Psoas muscle (tissue), 8 donors: ENCODE measurements at places on chromosomes 12 and 14.

DNA sequence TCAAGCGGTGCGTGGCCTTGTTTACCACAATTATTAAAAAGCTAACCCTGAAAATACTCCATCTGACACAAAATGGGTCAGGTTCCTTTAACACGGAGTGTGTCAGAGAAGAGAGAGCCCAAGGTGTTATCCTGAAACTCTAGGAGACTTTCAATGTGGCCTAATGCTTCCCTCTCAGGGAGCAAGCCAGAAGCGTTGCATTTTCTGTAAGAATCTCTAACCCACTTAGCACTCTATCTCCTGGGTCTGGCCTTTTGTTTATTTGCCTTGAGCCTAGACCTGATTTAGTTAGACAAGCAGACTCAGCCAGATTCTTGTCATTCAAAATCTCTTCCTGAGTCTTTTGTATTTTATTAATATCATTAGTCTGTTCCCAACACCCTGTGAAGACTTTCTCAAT is 184.0 kb upstream of the SYT1 start:
- H3K36me3 ChIP-seq, result no peaks in the 10 kb centered on the region
- no peak overlapping the region for H3K4me3 ChIP-seq
- no peak for DNase-seq

- no peak overlapping the region for H3K27ac ChIP-seq
- no peaks in the 10 kb centered on the region for H3K27me3 ChIP-seq
- no peaks in the 10 kb centered on the region for H3K36me3 ChIP-seq
Observed at GRCh38 chr14:93343266-93343665, 3.7 kb upstream of the COX8C start.

GRCh38 chr12:106276032-106276740 is 26.3 kb upstream of the TCP11L2 start:
- H3K27ac ChIP-seq, result no peak overlapping the region
- H3K27me3 ChIP-seq, result no peaks in the 10 kb centered on the region
- H3K36me3 ChIP-seq, result no peaks in the 10 kb centered on the region

DNA sequence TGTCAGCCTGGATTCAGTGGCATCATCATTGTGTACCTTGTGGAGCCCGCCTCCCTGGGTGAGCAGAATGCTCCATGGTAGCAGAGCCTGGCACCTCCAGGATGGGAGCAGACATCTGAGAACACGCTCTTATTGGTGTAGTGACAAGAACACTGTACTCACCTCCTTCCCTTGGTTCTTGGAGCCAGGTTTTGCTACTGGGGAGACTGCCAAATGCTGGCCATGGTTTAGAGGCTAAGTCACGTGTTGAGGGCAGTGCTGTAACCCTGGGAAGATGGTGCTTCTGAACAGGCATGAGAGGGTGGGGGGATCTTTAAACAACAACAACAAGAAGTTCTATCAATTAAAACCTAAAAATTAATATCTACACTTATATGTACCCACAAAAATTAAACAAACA is 47.6 kb upstream of the ASPG start:
- H3K27ac ChIP-seq, result no peak overlapping the region
- H3K36me3 ChIP-seq, result no peaks in the 10 kb centered on the region
- no peak for DNase-seq
- H3K4me3 ChIP-seq, result no peak overlapping the region

GRCh38 chr12:63929426-63929825 is 84.9 kb downstream of the SRGAP1 start:
- H3K4me3 ChIP-seq, result no peak overlapping the region
- no peaks in the 10 kb centered on the region for H3K4me1 ChIP-seq
- DNase-seq, result no peak
- no peaks in the 10 kb centered on the region for H3K27me3 ChIP-seq

DNA sequence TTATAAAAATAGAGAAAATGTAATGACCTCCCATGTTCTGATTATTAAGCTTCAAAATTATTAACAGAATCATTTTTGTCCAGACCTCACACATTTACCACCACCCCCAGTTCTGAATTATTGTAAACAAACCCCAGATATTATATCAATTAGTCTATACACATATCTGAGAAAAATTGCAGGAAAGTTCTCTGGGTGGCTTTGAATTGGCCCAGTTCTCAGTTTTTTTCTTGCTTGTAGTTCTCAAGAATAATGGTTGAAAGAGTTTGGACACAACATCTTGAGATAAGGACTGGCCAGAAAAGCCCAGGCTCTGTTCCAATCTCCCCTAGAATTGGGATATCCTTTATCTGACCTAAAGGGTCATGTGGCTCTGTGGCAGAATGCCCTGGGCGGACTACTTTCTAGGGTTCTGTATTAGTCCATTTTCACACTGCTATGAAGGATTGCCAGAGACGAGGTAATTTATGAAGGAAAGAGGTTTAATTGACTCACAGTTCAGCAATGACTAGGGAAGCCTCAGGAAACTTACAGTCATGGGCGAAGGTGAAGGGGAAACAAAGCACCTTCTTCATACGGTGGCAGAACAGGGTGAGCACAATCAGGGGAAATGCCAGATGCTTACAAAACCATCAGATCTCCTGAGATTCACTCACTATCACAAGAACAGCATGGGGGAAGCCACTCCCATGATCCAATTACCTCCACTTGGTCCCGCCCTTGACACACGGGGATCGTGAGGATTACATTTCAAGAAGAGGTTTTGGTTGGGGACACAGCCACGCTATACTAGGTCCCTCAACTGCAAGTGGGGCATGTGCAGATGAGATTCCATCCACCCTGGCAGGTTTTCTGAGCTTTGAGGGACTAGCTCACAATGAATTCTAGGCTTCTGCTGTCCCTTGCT is 1504.6 kb upstream of the FLRT2 start:
- no peaks in the 10 kb centered on the region for H3K27me3 ChIP-seq
- H3K36me3 ChIP-seq, result no peaks in the 10 kb centered on the region
- DNase-seq, result peak; percentile 21
- no peak overlapping the region for H3K27ac ChIP-seq

GRCh38 chr12:21998295-21998694 is 47.7 kb upstream of the CMAS start:
- H3K27me3 ChIP-seq, result no peaks in the 10 kb centered on the region
- H3K27ac ChIP-seq, result no peak overlapping the region
- no peak overlapping the region for H3K4me3 ChIP-seq
- DNase-seq, result no peak
- H3K36me3 ChIP-seq, result no peaks in the 10 kb centered on the region

- no peaks in the 10 kb centered on the region for H3K4me1 ChIP-seq
- no peak for DNase-seq
- H3K27me3 ChIP-seq, result no peaks in the 10 kb centered on the region
- no peak overlapping the region for H3K4me3 ChIP-seq
Observed at GRCh38 chr14:32354716-32355115, 25.6 kb downstream of the AKAP6 start.

GRCh38 chr12:104567832-104568486 is 111.2 kb downstream of the CHST11 start:
- no peaks in the 10 kb centered on the region for H3K4me1 ChIP-seq
- no peak overlapping the region for H3K27ac ChIP-seq
- H3K36me3 ChIP-seq, result no peaks in the 10 kb centered on the region
- H3K4me3 ChIP-seq, result no peak overlapping the region
- DNase-seq, result no peak

DNA sequence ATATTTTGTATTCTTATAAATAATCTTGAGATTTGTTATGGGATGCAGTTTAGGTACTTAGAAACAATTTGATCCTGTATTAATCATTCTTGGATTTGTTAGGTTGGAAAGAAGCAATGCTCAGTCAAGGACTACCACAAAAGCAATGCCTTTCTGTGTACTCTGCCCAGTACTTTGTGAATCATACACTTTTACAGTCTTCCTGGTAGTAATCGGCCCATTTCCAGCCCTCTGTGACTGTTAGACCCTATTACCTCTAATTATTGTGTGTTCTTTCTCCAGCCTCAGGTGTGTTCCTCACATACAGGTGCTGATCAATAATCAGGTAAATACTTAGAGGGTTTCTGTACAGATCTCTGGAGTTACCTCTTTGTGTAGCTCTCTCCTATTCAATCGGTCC is 609.0 kb downstream of the KCNH5 start:
- H3K27ac ChIP-seq, result no peak overlapping the region
- H3K4me3 ChIP-seq, result no peak overlapping the region
- H3K4me1 ChIP-seq, result no peaks in the 10 kb centered on the region
- no peaks in the 10 kb centered on the region for H3K36me3 ChIP-seq

DNA sequence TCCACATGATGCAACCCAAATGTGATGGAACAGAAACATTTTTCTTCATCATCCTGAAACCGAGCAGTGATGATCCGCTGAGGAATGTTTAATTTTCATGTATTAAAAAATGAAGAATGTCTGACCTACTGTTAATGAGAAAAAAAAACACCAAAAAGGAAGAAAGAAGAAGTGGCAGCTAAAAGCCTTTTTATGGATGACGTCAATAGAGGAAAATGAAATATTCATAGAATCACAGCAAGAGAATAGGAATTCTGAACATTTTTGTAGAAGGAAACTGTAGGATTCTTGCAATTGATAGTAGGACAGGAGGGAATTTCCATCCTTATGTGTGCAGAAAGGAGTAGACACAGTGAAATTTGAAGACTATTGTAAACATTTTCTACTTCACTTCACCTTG is 112.9 kb downstream of the PRKCH start:
- no peaks in the 10 kb centered on the region for H3K27me3 ChIP-seq
- no peak overlapping the region for H3K4me3 ChIP-seq
- DNase-seq, result no peak
- no peak overlapping the region for H3K27ac ChIP-seq
- peaks cover 13% of the 10 kb centered on the region for H3K4me1 ChIP-seq

GRCh38 chr14:31059152-31059924 is 33.2 kb upstream of the STRN3 start:
- H3K4me1 ChIP-seq, result peaks cover 54% of the 10 kb centered on the region
- DNase-seq, result peak; percentile 67
- peak overlapping the region; percentile 83 for H3K27ac ChIP-seq
- H3K36me3 ChIP-seq, result no peaks in the 10 kb centered on the region
- H3K4me3 ChIP-seq, result no peak overlapping the region

GRCh38 chr14:56131865-56132833 is 13.9 kb downstream of the PELI2 start:
- H3K36me3 ChIP-seq, result no peaks in the 10 kb centered on the region
- H3K4me3 ChIP-seq, result no peak overlapping the region
- no peaks in the 10 kb centered on the region for H3K27me3 ChIP-seq
- no peak overlapping the region for H3K27ac ChIP-seq

DNA sequence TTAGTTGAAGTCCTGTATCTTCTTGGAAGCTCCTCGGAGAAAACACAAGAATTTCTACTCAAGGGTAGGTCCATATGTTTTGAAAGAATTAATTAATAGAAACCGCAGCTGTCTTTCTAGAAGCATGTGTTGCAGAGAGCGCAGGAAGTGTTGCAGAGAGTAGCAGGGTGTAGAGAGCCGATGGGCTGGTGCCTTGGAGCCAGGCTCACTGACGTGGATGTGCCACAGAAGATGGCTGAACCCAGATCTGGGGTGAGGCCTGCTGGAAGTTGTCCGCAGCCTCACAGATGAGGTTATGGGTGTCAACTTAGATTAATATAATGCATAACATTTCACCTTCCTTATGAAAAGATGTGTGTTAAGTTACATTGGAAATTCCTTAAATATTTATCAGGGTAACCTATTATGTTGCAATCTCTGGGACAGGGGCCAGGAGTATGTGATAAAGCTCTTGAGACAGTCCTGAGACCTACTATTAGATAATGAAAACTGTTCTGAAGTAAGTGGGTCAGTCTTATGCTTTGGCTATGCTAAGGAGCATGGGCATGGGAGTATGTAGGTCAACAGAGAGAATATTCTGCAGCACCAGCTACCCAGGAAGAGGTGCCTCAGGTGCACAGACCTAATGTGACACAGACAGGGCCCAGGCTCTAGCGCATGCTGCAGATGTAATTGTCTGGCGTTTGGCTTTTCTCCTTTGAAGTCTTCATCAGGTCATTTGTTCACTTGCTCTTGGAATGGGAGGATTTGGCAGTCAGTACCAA is 973.3 kb downstream of the BCL11B start:
- no peaks in the 10 kb centered on the region for H3K27me3 ChIP-seq
- no peak overlapping the region for H3K27ac ChIP-seq
- H3K4me1 ChIP-seq, result no peaks in the 10 kb centered on the region
- no peak overlapping the region for H3K4me3 ChIP-seq
- no peak for DNase-seq

DNA sequence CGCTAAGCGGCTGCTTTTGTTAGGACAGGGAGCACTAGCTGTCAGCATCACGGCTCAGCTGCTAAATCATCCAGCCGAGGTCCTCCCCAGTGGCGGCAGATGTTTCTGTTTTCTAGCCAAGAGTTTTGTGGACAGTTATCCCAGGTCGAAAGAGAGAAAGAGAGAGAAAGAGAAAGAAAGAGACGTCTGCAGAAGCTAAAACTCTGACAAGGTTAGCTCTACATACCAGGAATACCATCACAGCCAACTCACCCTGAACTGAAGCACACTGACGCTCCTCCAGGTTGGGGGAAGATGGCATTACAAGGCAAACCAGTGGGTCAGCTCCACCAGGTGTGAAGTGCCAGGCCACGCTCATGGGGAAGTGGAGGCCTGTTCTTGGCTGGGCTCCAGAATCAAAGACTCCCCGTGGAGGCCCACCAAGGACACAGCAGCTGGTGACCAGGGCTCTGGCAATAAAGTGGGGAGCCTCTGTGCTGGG is 64.9 kb upstream of the DICER1 start:
- peaks cover 7% of the 10 kb centered on the region for H3K4me1 ChIP-seq
- no peak for DNase-seq
- H3K36me3 ChIP-seq, result no peaks in the 10 kb centered on the region
- H3K4me3 ChIP-seq, result no peak overlapping the region

DNA sequence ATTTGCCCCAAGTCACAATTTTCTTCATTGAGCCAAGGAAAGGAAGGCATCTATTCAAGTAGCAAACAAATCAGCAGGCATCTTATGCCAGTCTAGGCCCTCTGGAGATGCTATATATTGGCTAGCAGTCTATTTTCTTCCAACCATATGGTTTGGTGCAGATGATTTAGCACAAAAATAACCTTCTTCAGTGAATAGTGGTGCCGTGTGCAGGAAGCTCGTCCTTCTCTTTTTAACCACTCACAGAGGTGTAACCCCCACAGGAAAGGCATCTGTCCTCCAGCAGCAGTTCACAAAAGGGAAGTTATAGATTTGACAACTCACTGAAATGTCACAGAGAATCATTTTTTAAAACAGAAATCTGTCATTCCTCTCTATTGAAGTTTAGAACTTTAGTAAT is 445.7 kb upstream of the SYT1 start:
- no peak overlapping the region for H3K4me3 ChIP-seq
- H3K27me3 ChIP-seq, result no peaks in the 10 kb centered on the region
- DNase-seq, result no peak
- H3K4me1 ChIP-seq, result no peaks in the 10 kb centered on the region
- H3K36me3 ChIP-seq, result no peaks in the 10 kb centered on the region

GRCh38 chr12:91506452-91506851 is 323.8 kb upstream of the DCN start:
- H3K36me3 ChIP-seq, result no peaks in the 10 kb centered on the region
- no peak overlapping the region for H3K4me3 ChIP-seq
- no peaks in the 10 kb centered on the region for H3K27me3 ChIP-seq
- no peak overlapping the region for H3K27ac ChIP-seq
- H3K4me1 ChIP-seq, result no peaks in the 10 kb centered on the region

GRCh38 chr12:84069198-84069597 is 843.4 kb downstream of the SLC6A15 start:
- no peak overlapping the region for H3K27ac ChIP-seq
- H3K4me1 ChIP-seq, result no peaks in the 10 kb centered on the region
- H3K4me3 ChIP-seq, result no peak overlapping the region
